ENCODE measurements at places on chromosomes 4 and X.

- DNase-seq = no peak
Observed at GRCh38 chrX:15739886-15740285, 1.8 kb downstream of the CA5B start.

GRCh38 chrX:120242813-120243212 lies 7.8 kb upstream of the ZBTB33 start:
- no peak for DNase-seq

DNA sequence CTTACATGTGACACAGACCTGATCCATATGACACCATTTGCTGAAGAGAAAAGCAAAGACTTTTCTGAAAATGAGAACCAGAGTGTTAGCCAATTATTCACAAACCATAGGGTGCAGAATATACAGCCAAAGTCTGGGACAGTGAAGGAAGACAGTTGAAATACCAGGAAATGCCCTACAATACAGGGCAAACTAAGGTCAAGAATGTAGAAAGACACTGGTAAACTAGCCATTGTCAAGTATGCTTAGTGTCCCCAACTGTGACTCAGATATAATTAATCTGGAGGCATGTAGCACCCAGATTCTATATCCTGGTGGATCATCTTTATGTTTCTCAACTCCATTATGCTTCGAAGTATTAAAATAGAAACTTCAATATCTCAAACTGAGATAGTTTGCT lies 200.9 kb upstream of the FSTL5 start:
- no peak for DNase-seq

- no peak for DNase-seq
Observed at GRCh38 chrX:124209792-124210576, 122.5 kb upstream of the TEX13D start.

- DNase-seq = no peak
Observed at GRCh38 chr4:152039023-152039481, 278.2 kb upstream of the GATB start.

DNA sequence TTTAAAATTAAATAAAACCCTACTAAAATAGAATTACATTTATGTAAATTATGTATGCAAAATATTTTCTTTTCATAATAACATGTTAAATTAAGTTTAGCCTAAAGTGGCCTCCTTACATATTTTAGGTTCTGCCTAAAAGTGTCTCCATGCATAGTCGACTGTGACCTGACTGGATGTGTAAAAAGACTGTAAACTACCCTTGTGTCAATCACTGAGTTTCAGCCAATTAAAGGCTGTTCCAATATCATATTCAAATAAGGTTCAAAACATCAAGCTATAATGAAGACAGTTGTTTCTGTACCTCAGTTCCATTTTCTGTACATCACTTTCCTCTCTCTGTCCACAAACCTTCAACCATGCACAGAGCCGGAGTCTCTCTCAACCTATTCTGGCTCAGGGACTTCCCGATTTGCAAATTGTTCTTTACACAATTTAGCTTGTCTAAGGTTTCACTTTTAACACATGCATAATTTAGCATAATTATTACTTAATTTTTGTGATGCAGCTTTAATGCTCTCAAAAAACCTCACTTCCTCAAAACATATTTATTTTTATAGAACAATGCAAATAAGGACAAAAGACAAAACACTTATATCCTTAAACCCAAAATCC lies 60.1 kb downstream of the SH3RF1 start:
- DNase-seq = no peak

DNA sequence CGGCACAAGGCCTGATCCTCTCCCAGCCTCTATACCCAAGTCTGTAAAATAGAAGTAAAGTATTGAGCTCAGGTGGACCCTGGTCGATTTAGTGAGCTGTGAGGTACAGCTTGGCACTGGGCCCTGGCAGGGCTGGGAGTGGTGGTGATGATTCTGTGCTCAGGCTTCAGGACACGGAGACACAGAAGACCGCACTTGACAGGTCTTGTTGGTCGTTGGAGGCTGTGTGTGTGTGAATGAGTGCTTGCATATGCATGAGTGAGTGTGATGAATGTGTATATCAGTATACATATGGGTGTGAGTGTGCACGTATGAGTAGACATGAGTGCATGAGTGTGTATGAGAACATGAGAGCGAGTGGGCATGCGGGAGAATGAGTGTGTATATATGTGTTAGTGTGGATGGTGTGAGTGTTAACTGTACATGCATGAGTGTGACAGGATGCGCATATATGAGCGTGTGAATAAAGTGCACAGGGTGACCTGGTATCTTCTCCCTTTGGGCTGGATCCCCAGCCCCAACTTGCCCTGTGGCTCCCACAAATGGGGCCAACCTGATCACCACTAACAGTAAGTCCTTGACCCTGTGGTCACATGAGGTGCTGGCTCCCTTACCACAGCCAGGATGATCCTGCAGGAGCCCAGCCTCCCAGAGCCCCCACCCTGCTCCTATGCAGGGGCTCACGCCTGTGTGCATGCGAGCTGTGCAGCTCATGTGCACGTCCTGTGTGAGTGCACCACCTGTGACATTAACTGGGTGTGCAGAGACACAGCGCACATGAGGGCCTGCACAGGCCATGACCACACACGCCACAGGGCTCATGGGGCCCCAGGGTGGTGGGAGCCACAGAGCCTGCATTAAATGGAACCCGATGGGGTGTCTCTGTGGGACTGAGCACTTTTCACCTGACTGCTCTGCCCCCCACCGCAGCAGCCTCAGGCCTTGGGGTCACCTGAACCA lies 20.8 kb downstream of the SH3BP2 start:
- DNase-seq = no peak

GRCh38 chr4:110055158-110055768 lies 142.6 kb downstream of the EGF start:
- DNase-seq = no peak

DNA sequence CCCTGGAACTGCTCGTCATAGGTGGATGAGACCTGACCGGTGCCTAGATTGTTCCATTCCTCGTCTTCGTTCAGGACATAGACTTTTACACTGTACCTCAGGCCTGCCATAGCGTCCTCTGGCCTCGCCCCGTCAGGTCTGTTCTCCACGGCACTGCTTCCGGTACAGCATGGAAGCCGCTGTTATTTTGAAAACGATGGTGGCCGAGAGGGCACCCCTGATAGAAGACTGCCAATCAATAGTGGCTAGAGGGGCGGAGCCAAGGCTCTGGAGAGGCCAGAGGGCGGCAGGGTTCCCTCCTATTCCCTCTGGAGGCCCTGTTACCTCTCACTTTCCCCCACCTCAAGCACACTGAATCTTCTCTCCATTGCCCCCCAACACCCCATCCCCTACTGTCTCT lies at the start of gene PPP4R3C:
Gene PPP4R3C, minus strand, starts transcription at position 155 of the 400 bp plus-strand sequence. Its CDS starts 45 bp downstream, at position 110.
- no peak for DNase-seq

GRCh38 chr4:88750369-88750768 lies 52.7 kb upstream of the NAP1L5 start:
- no peak for DNase-seq

DNA sequence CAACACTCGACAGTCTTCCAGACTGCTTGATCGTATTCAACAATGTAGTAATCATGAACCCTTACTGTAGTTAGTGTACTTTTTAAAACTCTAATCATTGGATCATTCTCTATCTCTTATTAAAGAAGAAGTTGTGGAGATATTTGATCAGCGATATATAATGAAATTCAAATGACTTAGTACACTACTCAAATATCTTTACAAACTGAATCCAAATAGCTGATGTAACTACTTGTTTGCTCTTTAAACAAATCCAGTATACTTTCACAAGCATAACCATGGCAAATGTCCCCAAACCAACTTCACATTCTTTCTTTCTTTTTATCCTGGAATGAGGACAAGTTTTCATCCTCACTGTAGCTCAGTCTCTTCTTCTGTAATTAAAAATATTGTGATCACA lies 1569.9 kb upstream of the ADGRL3 start:
- DNase-seq = no peak

- no peak for DNase-seq
Observed at GRCh38 chr4:179894066-179894778, 2349.0 kb upstream of the TENM3 start.

DNA sequence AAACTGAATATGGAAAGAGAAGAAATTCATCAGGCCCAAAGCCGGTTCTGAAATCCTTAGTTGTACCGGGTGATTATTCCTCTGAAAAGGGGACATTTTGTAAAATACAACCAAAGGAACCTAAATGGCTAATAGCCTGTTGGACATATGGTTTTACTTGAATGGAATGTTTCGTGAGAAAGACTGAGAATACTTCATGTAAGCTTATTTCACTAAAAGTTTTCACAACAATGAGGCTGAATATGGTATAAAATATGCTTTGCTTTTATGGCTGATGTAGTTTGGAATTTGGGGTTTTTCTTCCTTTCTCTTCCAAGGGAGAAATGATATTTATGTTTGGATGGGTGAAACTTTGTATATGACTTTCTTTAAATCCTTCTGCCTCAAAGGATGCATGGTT lies 2.7 kb downstream of the GRIA3 start:
- DNase-seq = peak; percentile 31

- DNase-seq = no peak
Observed at GRCh38 chr4:90824266-90825150, 697.3 kb downstream of the CCSER1 start.

- DNase-seq = no peak
Observed at GRCh38 chr4:20326460-20326859, 74.8 kb downstream of the SLIT2 start.

- DNase-seq = no peak
Observed at GRCh38 chr4:76354517-76355473, 48.3 kb downstream of the STBD1 start.

- DNase-seq = no peak
Observed at GRCh38 chr4:44256414-44256813, 192.2 kb downstream of the KCTD8 start.

GRCh38 chr4:67702166-67702565 lies 1.2 kb upstream of the UBA6 start:
- DNase-seq = no peak

- DNase-seq = no peak
Observed at GRCh38 chr4:15914736-15915135, 23.8 kb downstream of the FGFBP1 start.

- DNase-seq = no peak
Observed at GRCh38 chr4:8221985-8222384, 22.9 kb downstream of the SH3TC1 start.

- no peak for DNase-seq
Observed at GRCh38 chr4:8433136-8433535, 7.4 kb downstream of the ACOX3 start.

DNA sequence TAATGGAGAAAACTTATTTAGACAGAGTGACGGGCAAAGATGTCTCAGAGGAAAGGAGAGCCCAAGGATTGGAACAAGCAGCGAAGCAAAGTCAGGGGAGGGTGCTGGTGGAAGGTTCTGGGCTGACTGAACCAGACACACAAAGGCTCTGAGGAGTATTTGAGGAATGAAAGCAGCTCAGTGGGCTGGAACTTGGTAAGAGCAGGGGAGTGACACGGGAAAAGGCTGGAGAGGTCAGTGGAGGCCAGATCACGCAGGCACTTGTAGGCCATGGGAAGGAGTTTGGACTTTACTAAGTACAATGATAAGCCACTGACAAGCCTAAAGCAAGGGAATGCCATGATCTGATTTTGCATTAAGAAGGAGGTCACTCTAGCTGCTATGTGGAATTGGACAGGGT lies 71.4 kb downstream of the TSC22D3 start:
- no peak for DNase-seq

- no peak for DNase-seq
Observed at GRCh38 chr4:985123-985830, 1.6 kb upstream of the IDUA start.

DNA sequence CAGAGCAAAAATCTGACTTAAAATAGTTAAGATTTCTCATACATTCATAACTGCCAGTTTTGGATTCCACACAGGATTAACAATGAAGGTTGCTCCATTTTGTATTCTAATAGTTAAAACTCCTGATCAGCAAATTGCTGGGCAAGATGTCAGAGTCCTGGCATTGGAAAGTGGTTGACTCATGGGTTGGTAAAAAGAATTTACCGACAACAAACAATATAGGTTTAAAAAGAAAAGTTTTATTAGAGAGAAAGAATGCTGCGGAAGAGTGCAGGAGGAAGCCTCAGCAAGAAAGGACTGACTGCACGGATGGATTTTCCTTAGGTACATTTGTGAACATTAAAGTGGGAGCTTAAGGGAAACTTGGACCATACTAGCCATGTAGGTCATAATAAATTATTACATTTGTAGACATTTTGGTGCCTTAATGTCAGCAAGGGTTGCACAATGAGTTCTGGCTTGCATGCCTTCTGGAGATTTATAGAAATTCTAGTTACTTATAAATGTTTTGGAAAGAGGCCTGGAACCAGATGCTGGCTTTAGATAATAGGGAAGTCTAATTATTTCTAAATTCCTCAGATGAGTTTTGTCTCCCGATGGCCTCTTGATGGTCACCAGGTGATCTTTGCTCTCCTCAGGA lies 25.4 kb upstream of the IL2 start:
- peak; percentile 70 for DNase-seq

GRCh38 chr4:72486991-72487390 lies 82.0 kb downstream of the ADAMTS3 start:
- no peak for DNase-seq

DNA sequence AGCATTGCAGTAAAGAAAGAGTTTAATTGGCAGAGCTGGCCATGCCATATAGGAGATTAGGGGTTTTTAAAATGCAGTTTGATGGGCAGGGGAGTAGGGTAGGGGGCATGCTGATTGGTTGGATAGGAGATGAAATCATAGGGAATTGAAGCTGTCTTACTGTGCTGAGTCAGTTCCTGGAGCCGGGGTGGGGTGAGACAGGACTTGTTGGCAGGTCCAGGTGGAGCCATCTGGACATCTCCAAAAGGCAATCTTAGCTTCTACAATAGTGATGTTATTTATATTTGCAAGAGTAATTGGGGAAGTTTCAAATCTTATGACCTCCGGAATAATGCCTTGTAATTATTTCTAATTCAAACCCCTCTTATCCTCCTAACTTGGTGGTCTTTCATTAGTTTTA lies 32.4 kb upstream of the PGM2 start:
- DNase-seq = no peak

DNA sequence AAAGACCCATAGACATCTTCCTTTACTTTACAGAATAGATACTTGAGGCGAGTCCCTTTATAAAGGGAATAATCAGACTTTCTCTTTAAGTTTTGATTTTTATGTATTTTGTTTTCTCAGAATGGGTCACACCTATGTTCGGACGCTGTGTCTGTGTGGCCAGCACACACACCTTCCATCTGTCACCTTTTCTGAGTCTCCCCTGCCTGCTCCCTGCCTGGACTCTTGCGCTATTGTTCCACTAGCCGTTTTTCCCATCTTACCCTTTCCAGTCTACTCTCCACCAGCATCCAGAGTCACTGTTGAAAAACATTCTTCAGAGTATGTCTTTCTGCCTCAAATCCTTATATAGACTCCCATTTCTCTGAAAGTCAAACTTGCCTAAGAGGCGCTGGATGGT lies 236.1 kb downstream of the MAML3 start:
- no peak for DNase-seq

DNA sequence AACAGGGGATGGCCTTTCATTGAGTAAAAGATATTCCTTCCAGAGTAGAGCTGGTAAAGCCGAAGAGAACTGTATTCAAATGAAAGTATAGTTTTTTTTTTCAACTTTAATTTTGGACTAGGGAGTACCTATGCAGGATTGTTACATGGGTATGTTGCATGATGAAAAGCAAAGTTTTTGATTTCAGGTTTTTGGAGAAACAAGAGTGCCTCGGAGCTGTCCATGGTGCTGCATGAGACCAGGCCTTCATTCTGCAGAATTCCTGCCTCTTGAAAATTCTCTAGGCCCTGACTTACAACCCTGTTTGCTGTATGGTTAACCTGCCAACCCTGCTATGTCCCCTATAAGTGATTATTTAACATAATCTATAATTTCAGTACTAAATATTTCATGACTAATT lies 1065.7 kb upstream of the FTHL17 start:
- DNase-seq = no peak

- no peak for DNase-seq
Observed at GRCh38 chr4:145909773-145910172, 28.9 kb downstream of the ZNF827 start.

GRCh38 chrX:120015145-120016067 lies 62.1 kb downstream of the RHOXF2B start:
- DNase-seq = no peak
